ENCODE measurements at places on chromosomes 5 and 9.
A peak's percentile ranks its signal among the peaks of the same experiment; 100 is the strongest.

DNA sequence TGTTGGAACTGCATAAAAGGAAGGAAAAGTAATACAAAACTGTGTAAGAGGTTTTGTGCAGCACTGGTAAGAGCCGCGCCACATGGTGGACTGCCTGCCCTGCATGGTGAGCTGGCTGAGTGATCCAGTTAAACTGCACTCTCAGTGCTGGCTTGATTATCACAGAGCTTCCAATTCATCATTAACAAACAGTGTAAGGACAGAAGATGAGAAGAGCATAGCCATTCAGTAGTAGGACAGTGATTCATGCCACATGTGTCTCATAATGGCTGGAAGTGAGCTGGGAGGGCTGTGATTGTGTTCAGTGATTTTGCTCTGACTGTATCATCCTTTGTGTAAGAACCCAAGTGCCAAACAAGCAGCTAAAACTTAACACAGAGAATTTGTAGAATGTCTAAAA lies 14.1 kb downstream of the ASPN start:
- DNase-seq, result no peak

DNA sequence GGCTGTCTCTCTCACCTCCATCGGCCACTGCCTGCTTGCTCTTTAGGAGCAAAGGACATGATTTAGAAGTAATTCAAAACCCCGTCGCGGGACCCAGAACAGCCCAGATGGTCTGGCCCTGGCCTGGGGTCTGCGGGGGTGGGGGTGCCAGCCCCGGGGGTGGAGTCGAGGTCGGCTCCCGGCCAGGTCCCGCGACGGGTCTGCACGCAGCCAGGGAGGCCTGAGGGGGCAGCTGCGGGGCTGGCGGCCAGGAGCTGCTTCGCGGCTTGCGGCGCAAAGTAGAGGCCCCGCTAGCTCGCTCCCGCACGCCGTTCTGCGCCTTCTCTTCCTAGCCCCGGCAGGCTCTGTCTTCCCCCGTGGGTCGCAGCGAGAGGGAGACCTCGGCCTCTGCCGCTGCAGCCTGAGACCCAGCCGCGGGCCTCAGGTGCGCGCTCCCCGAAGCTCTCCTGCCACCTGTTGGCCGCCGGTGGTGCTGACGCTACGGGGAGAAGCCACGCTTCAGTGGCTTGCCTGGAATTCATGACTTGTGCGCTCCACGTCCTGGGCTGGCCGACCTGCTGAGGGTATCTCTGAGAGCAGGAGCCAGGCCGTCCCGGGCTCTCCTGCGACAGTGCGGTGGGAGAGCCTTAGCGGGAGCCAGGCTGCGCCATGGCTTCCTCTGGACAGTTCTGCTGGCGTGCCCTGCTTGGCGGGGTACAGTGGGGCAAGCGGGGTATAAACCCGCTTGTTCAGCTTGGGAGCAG lies 157.2 kb upstream of the PITX1 start:
- peak; percentile 69 for DNase-seq

- DNase-seq, result no peak
Measured at GRCh38 chr5:72653586-72653985, 146.4 kb upstream of the ZNF366 start.

DNA sequence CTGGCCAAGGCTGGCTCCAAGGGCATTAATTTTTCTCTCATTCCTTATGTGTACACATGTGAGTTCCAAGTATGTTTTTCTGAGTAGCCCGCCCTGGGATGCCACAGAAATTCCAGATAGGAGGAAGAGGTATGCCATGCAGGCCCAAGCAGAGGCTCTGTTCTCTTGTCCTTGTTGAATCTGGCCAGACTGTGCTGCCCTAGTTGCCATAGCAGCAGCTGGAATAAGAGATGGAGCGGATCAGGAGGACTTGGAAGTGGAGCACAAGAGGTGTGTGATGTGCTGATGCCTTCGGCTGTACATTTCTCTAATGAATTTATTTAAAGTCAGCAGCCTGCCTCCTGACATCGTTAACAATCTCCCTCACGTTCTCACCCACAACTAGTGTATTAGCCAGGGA lies 235.6 kb upstream of the RPS23 start:
- DNase-seq, result no peak

DNA sequence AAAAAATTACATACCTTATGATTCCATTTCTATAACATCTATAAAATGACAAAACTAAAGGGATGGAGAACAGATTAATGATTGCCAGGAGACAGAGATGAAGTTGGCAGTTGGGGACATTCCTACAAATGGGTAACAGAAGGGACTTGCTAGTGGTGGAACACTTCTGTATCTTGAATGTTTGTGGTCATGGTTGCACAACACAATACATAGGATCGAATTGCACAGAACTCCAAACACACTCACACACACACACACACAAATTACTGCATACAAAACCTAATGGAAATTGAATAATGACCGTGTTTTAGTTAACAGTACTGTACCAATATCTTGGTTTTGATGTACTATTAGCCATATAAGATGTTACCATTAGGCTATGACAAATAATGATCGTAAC lies 330.7 kb upstream of the POU5F2 start:
- DNase-seq, result peak; percentile 24
